Activated effector memory CD4-positive, alpha-beta T cell treated with Interleukin-2 at 50 U/mL for 16 hours (primary cell): ENCODE measurements at places on chromosomes 11 and 22.

- DNase-seq: no peak
Observed at GRCh38 chr11:48107188-48107704, 109.4 kb upstream of the OR4B1 start.

- no peak for DNase-seq
Observed at GRCh38 chr11:107078375-107078774, 60.1 kb upstream of the GUCY1A2 start.

DNA sequence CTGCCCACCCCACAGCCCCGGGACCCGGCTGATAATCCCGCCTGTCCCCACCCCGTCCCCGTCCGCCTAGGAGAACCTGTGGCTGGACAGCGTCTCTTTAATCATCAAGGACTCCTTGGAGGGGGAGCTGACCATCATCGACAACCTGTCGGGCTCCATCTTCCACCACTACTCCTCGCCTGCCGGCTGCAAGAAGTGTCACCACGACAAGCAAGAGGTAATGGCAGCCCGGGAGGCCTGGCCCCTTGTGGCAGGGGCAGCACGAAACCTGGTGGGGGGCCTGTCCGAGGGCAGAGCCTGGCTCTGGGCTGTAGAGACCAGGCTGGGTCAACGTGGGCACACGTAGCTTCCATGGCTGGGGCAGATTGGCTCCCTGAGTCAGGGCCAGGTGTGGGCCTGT, 109.1 kb downstream of the CACNA1I start:
- no peak for DNase-seq

- DNase-seq: no peak
Observed at GRCh38 chr11:96331699-96332116, 11.3 kb downstream of the MAML2 start.

DNA sequence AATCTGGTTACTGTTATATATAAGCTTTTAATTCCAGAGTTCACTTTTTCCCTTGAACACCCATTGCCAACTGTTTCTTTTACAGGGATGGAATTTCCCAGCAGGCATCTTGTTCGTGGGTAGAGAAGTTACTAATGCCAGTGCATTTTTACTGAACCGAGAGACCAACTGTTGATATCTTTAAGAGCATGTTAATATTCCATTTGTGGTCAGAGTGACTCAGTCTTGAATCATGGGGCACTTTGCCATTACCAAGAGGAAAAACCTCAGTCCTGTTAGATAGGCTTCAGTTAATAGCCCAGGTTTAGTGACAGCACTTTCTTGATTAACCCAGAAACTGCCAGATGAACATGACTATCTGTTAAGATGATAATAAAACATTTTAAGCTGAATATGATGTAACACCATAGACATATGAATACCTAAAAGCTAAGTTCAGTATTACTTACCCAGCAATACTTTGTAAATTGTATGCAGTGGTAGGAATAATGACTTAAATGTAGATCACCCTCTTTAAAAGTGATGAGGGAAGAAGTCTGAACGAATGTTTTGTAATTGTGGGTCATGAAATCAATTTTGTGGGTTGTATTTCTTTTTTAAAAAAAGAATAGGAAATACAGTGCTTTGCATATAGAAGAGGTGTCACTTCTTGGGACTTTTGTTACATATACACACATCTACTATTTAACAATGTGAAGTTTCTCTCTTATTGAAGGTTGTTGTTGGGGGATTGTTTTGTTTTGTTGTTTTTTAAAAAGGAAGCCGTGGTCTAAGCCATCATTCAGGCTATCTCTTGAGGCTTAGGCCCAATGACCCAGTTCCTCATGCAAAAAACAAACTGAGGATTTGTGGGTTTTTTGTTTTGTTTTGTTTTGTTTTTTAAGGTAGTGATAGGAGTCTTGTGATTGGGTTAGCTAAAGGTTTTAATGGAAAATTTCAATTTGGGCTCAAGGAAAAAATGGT, 79.2 kb upstream of the GRIK4 start:
- no peak for DNase-seq

- no peak for DNase-seq
Observed at GRCh38 chr11:31005202-31005601, 364.3 kb downstream of the DCDC1 start.

DNA sequence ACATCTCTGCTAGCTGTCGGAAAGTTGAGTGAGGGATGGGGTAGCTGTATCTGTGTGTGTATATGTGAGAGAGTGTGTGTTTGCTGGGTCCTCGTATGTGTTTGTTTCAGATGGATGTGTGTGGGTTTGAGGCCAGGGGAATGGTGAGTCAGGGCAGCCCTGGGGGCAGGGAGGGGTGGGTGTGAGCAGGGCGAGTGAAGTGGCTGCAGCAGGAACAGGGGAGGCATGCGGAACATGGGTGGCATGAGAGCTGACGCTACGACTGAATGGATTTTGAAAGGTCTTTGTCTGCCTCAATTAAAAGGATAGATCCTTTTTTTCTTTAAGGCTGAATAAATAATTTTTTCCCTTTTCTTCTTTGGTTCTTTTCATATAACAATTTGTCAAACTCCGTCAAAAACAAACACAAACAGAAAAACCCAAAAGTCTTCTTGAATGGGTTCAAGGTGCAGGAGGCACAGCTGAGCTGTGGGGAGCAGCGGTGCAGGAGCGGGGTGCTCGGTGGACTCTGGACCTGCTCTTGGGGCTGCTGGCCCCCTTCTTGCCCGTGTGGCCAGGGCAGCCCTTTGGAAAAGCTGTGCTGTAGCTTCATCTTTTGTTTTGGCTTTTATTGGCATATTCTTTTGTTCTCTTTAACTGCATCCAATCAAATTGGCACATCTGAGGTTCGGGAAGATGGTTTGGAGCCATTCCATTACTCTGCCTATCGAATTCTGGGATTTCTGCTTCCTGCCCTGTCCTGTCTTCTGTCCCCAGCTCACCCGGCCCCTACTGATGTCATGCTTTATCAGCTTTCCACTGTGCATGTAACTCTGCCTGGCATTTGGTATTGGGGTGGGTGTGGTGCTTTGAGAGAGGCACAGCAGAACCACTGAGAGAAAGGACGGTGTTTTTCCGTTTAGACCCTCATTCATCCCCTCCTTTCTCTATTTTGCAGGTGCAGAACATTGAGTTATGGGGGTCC, 80.1 kb downstream of the ADAMTS15 start:
- DNase-seq: no peak

DNA sequence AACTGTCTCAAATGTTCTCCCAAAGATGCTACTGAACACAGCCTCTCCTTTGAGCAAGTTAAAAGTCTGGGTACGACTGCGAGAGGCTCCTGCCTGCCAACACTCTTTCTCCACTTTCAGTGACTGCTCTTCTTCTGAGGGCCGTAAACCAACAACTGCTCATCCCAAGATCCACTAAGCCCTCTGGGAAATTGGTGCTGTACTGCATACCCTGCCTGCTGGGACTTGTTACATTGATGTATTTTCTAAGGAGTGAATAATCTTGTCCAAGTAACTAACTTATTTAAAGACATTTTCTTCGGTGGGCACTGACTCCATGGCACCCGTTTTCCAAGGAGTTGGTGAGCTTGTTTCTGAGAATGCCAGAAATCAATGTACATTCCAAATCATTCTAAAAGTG, 87.2 kb downstream of the ZNF280B start:
- DNase-seq: no peak

- no peak for DNase-seq
Observed at GRCh38 chr11:2675540-2675939, 24.3 kb downstream of the KCNQ1OT1 start.

DNA sequence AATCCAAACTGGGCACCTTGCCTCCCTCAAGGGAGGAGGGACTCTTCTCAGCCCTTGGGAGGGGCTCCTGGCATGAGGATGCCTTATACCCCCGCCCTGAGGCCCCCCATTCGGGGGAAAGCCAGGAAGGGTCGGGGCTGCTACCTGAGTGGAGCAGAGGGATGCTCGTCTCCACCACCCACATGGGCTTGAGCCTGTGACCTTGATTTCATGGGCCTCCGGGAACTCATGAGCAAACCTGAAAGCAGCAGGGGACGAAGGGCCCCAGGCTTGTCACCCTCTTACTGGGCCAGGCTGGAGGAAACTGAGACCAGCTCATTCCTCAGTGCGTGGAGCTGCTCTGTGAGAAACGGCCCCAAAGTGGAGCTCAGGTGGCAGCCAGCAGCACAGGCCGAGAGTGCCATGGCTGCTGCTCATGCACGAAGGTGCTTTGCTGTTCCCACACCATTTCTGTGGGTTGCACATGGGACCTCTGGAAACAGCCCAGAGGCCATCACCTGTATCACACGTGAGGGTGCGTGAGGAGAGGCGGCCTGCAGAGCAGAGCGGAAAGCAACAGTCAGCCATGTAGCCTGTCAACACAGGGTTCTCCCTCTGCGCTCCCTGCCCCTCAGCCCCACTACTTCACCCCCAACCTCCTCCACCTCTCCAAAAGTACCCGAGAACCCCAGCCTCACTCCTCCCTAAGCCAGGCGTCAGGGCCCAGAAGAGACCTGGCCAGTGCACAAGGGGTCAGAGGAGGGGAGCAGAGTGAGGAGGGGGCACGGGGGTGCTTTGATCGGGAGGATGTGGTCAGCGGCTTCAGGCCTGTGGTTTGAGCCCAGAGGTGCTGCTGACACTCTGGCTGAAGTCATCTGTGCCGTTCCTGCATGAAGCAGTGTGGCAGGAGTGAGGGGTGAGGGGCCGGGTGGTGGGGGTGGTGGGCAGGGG, 14.1 kb upstream of the IL2RB start:
- peak; percentile 28 for DNase-seq

DNA sequence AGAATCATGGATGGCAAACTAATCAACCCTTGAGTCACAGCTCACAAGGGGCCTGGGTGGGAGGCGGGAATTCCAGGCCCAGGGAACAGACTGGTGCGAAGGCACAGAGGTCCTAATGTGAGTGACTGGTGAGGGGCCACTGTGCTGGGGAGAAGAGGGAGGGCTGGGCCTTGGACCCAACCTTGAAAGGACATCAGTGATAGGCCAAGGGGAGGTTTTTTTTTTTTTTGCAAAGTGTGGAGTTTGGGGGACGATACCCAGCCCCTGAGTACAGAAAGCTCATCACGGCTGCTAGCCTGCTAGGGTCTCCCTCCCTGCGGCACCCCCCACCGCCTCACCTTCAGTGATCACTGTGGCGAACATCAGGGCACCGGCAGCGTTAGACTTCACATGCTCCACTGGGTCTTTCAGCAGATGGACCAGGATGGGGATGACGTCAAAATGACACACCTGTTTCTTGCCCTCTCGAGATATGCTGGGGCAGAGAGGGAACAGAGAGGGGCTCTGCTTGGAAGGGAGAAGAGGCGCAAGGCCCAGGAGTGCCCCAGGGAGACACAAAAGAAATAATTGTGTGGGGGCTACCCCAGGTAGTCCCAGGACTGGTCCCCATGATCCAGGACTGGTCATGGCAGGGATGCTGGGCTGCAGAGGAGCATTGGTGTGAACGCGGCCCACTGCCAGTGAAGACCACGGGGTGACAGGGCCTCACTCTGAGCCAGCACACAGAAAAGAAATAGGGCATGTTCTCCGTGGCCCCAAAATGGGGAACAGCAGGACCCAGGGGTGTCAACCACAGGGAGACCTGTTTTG, 8.6 kb upstream of the GNAZ start:
- DNase-seq: no peak

- DNase-seq: no peak
Observed at GRCh38 chr11:35539781-35540281, 14.4 kb upstream of the PAMR1 start.

GRCh38 chr22:43346521-43346929, 3.4 kb upstream of the SCUBE1 start:
- peak; percentile 53 for DNase-seq

- no peak for DNase-seq
Observed at GRCh38 chr22:43237280-43237679, 50.3 kb upstream of the TTLL12 start.

DNA sequence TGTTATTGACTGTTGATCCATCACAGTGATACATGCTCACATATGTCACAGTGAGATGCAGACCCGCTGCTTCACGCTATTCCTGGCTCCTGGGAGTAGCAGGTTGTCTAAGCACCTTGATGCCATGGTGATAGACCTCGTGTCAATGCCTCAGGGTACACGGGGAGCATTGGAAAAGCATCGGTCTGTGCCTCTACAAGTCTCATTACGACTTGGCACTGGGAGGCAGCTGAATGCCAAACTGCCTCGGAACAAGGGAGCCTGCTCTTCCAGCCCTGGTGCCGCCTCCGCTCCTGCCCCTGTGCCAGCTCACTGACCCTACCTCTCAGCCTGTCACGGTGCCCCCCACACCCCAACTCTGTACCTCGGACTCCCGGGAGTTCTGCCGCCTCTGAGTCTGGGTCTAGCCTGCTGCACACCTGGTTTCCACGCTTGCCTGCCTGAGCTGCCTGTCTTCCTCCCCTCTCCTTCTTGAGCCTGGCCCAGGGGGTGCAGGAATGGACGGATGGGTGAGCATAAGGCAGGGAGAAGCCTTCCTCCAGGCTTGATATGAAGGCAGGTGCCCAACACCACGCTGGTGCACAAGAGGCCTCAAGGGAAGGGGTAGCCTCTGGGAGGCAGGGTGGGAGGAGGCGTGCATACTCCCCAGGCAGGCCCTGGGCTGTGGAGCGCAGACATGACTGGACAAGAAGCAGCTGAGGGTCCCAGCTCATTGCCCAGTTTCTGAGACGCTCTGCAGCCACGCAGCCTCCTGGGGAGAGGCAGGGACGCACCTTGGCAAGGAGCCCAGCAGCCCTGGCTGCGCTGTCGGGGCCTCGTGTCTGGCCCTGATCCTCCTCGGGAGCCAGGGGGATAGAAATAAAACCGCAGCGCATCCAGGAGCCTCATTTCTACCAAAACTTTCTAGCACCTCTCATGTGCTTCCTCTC, 1.8 kb upstream of the NFAM1 start:
- no peak for DNase-seq

DNA sequence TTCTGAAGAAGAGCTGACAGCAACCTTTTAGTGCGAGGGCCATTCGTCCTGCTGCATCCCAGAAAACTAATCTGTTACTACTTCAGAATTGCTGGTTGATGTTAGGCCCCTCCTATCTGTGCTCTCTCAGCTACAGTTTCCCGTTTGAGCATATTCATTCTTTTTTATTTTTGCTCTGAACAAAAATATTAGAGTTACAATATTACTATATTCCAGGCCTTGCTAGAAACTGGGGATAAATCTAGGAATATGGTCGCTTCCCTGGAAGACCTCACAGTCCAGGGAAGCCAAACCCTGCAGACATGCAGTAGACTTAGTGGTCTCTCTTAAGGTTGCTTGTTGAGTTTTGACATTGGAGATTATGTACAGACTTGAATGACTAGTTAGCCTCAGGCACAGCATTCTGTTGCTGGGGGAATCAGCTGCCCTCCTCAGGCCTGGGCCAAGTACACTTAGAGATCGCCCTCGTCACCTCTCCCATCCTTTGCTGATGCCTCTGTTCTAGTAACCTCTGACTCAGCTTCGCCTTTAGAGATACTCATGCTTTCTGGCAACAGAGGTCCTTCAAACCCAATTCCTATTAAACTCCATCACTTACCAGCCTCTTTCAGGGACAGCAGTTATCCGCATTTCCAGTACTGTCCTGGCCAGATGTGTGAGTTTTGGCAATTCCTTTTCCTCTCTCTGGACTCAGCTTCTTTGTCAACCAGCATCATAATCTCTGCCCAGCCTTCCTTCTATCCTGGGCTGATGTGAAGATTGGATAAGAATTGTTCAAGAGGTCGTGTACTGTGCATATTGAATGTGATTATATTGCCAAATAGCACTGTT, 698 bp upstream of the ANAPC15 start:
- DNase-seq: no peak
